Esophagus muscularis mucosa (tissue), 4 donors: ENCODE measurements at places on chromosomes 6 and 20. TPM values are rescaled to one million over a fixed set of nuclear protein-coding genes. Genes with fewer than 3 reads are reported as not detected.

GRCh38 chr6:123039431-123039830 lies 43.4 kb downstream of the CLVS2 start:
- DNase-seq: no peak
- H3K36me3 ChIP-seq: no peaks in the 10 kb centered on the region
- H3K4me3 ChIP-seq: no peak overlapping the region

DNA sequence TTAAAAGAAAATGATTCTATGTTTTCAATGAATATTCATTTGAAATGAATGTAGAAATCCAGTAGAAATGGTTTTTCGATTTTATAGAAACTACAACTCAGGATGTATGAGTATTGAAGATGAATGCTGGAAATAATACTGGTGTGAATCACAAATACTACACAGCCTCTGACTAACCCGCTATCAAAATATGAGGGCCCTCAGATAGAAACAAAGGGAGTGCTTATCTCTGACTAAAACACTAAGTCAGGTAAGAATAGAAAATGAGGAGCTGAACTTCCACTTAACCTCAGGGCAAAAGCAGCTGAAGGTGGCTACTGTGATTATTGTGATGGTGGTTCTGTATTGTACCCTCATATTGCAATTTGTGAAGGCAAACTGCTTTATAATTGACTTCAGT lies 220.9 kb upstream of the RNF217 start:
- no peaks in the 10 kb centered on the region for H3K4me1 ChIP-seq
- H3K4me3 ChIP-seq: no peak overlapping the region
- no peak for DNase-seq

ID4 gene
- 64.6 TPM for total RNA-seq

GRCh38 chr6:130794738-130795137 lies 32.5 kb upstream of the SMLR1 start:
- no peak for DNase-seq
- H3K4me1 ChIP-seq: peaks cover 8% of the 10 kb centered on the region
- H3K27ac ChIP-seq: no peak overlapping the region
- H3K27me3 ChIP-seq: no peaks in the 10 kb centered on the region
- no peaks in the 10 kb centered on the region for H3K36me3 ChIP-seq
- H3K4me3 ChIP-seq: no peak overlapping the region

LHFPL5 gene
- not detected for total RNA-seq

DNA sequence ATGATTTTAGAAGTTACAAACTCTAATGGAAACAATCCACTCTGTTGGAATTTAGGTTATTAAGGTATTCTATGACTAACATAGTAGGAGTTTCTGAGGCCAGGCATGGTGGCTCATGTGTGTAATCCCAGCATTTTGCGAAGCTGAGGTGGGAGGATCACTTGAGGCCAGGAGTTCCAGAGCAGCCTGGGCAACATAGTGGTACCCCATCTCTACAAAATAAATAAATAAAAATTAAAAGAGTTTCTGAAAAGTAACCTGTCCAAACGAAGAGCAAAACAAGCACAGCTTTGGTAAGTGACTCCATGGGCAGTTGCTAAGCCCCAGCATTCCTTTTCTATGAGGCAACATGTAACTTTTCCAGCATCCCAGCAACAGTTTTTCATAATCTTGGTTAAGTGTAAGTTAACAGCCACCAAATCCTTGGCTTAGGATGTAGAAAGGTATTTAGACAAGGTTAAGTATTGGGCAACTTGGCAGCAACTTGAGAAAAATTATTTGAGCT lies 86.3 kb downstream of the SOX4 start:
- no peak overlapping the region for H3K4me3 ChIP-seq
- H3K4me1 ChIP-seq: peaks cover 16% of the 10 kb centered on the region
- no peak for DNase-seq

TNNC2 gene
- total RNA-seq: 1.5 TPM

PHACTR3 gene
- total RNA-seq: 0.42 TPM

DNA sequence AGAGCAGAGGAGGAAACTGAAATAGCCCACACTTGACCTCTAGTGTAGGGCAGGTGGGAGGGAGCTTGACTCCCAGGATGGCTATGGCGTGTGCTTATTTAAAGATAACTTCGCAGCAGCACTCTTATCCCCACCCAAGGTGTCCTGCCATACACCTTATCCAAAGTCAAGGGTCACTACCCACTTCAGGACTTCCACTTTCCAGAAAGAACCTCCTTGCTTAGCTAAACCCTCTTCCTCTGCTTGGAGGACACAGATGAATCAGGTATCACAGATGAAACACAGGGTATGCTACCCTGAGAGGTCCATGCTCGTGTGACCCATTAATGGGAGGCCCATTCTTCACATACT lies 2.3 kb downstream of the RIN2 start:
- no peaks in the 10 kb centered on the region for H3K27me3 ChIP-seq
- H3K36me3 ChIP-seq: no peaks in the 10 kb centered on the region
- no peak for DNase-seq

TMEM217 gene
- 0.57 TPM for total RNA-seq

TMC2 gene
- total RNA-seq: not detected

- DNase-seq: no peak
- H3K4me3 ChIP-seq: no peak overlapping the region
- H3K36me3 ChIP-seq: no peaks in the 10 kb centered on the region
- peak overlapping the region; percentile 70 for H3K27ac ChIP-seq
- H3K27me3 ChIP-seq: no peaks in the 10 kb centered on the region
These were observed 20.2 kb upstream of the CD93 start for GRCh38 chr20:23106271-23106851.

DNA sequence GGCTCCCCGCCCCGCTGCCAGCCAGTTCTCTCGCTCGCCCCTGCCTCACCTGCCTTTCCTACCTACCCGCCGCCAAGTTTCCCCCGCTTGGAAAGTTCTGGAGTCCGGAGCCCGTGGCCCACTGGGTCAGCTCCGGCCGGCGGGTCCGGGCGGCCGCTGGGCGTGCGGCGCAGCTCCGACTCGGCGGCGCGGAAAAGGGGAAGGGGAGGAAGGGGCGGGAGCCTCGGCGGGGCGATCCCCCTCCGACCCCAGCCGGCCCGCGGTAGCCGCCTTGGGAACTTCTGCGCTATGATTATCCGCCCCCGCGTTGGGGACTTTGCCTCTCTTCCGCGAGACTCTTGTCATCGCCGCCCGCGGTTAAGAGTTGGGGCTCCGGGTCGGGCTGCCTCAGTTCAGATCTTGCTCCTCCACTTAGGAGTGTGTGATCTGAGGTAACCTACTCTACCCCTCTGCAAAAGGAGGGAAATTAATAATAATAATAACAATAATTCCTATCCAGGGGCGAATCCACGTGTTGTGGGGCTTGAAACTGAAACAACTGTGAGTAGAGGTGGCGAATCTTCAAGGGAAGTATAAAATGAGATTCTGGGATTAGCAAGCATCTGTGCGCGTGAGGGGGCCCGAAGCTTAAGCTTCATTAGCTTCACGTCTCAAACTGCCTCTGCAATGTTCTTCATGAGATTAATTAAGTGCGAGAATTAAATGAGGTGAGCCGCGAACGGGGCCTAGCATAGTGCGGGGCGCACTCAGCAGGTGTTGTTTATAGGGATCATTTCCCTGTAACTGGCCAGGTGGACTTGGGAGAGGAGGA lies 30.8 kb downstream of the SF3B5 start:
- H3K27ac ChIP-seq: peak overlapping the region; percentile 61
- H3K27me3 ChIP-seq: peaks cover 54% of the 10 kb centered on the region
- H3K36me3 ChIP-seq: no peaks in the 10 kb centered on the region
- no peak for DNase-seq
- H3K4me1 ChIP-seq: peaks cover 24% of the 10 kb centered on the region
- H3K4me3 ChIP-seq: peak overlapping the region; percentile 86

- H3K27me3 ChIP-seq: no peaks in the 10 kb centered on the region
- no peaks in the 10 kb centered on the region for H3K36me3 ChIP-seq
- H3K4me1 ChIP-seq: no peaks in the 10 kb centered on the region
- H3K4me3 ChIP-seq: no peak overlapping the region
- no peak for DNase-seq
These were observed 11.2 kb downstream of the CNBD2 start for GRCh38 chr20:35979544-35979943.

DNA sequence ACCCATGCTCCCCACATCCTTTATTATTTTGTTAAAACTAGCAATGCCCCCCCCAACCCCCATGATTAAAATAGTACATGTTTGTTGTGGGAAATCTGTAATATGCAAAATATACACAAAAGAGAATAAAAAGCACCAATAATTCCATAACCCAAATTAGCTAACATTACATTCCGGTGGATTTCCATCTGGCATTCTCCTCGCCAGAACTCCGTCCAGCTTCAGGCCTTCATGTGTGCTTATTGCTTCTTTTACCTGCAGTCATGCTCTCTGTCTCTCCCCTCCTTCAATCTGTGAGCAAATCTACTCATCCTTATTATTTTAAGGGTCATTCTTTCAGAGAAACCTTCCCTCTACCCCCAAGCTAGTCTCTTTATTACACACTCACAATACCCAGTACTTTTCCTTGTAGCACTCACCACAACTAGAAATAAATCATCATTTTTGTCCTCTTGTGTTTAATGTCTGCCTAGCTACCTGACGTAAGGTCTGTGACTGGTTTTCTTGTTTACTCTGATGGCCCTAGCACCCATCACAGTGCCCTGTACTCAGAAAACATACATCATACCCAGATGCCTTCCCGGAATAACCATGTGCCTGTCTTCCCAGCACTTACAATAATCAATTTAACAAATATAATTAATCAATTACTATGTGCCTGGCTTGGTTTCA lies 25.6 kb upstream of the IER3 start:
- no peaks in the 10 kb centered on the region for H3K36me3 ChIP-seq
- H3K27me3 ChIP-seq: no peaks in the 10 kb centered on the region
- no peak for DNase-seq
- peaks cover 27% of the 10 kb centered on the region for H3K4me1 ChIP-seq
- H3K27ac ChIP-seq: peak overlapping the region; percentile 50

DNA sequence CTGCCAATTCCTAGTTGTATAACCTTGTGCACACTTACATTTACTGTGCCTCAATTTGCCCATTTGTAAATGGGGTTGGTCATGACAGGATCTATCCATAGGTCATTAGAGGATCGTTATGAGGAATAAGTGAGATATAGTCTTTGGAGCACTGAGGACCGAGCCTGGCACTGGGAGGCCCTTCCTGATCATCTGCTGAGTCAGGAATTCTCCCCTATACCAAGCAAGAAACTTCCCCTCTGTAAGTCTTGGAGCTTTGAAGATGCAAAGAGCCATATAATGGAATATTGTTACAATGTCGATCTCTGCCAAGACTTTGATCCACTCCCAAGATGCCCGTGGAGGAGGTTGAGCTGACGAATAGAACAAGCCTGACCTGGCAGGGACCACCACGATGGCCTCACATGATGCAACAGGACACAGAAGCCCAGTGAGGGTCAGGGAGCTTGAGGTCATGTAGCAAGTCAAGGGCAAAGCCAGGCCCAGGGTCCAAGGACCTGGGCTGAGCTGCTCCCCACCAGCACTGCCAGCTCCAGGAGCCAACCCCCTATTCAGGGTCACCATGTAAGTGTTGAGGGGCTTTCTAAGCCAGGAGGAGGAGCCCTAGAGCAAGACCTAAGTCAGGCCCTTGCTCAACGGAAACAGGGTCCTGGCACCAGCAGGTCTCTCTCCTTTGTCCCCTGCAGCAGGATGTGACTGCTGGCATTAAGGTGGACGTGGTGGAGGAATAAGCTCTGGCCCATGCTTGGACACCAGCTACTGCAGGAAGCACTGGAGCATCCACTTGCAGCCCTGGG lies 16.7 kb downstream of the PDRG1 start:
- no peak overlapping the region for H3K4me3 ChIP-seq
- no peak overlapping the region for H3K27ac ChIP-seq
- H3K27me3 ChIP-seq: no peaks in the 10 kb centered on the region
- no peak for DNase-seq
- H3K4me1 ChIP-seq: no peaks in the 10 kb centered on the region
- no peaks in the 10 kb centered on the region for H3K36me3 ChIP-seq

NFATC2 gene
- total RNA-seq: 14.4 TPM

WFDC6 gene
- not detected for total RNA-seq

CFAP206 gene
- total RNA-seq: not detected

DNA sequence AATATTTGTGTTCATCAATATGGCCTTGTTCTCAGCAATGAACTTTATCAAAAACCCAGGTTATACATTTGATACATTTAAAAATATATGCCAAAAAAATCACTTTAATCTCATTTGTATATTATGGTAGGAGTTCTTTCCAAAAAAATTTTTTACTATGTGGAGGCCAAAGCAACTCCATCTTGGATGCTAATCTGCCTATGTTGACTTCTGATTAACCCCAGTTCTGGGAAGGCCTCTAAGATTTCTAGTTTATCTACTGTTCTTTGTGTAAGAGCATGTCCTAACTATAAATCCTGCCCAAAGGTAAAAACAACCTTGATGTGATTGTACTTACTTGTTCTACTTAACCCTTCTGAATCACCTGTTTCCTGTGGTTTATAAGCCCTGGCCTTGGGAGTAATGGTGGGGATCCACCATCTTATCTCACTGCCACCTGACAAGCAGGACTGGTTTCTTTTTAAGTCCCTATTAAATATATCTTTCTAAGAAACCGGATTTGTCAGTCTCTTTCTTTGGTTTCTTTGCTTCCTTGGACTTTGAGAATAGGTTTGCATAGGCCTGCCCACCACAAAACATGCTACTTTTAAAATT lies 46.7 kb downstream of the RNGTT start:
- H3K4me1 ChIP-seq: no peaks in the 10 kb centered on the region
- H3K36me3 ChIP-seq: no peaks in the 10 kb centered on the region
- no peak for DNase-seq
- H3K4me3 ChIP-seq: no peak overlapping the region

DNA sequence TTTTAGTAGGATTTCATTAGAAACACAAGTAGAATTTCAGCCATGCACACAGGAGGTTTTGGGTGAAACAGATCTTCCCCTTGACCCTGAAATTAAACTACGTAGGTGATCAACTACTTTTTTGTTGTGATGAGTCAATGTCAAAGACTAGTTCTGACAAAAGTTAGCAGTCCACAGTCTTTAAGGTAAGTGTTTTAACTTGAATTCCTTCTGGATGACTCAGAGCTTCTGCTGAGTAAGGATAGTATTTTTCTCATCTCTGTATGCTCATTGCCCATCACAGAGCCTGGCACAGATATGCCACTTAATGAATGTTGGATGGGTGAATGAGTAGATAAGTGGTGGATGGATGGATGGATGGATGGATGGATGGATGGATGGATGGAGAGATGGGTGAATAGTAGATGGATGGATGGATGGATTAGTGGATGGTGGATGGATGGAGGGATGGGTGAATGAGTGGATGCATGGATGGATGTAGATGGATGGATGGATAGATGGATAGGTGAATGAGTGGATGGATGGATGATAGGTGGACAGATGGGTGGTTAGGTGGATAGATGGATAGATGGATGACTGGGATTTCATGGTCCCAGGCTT lies 165.3 kb downstream of the ZMYND8 start:
- no peak for DNase-seq
- no peak overlapping the region for H3K27ac ChIP-seq
- H3K36me3 ChIP-seq: no peaks in the 10 kb centered on the region
- H3K27me3 ChIP-seq: no peaks in the 10 kb centered on the region
- no peak overlapping the region for H3K4me3 ChIP-seq

GRCh38 chr20:22729616-22730236 lies 145.4 kb upstream of the FOXA2 start:
- H3K4me1 ChIP-seq: no peaks in the 10 kb centered on the region
- DNase-seq: no peak
- H3K4me3 ChIP-seq: no peak overlapping the region
- H3K27me3 ChIP-seq: no peaks in the 10 kb centered on the region

REM1 gene
- total RNA-seq: 5.8 TPM

GRCh38 chr6:41451039-41451438 lies 95.1 kb upstream of the FOXP4 start:
- H3K36me3 ChIP-seq: no peaks in the 10 kb centered on the region
- peak overlapping the region; percentile 5 for H3K4me3 ChIP-seq
- H3K27ac ChIP-seq: peak overlapping the region; percentile 79
- no peaks in the 10 kb centered on the region for H3K27me3 ChIP-seq
- H3K4me1 ChIP-seq: peaks cover 33% of the 10 kb centered on the region

PBOV1 gene
- not detected for total RNA-seq
